GM20000 (cell line): ENCODE measurements at places on chromosomes 16 and 17.
A peak's percentile ranks its signal among the peaks of the same experiment; 100 is the strongest.

- no peak for DNase-seq
These were observed 30.7 kb upstream of the MED9 start for GRCh38 chr17:17445925-17446665.

GRCh38 chr17:73348018-73348828 lies 36.4 kb upstream of the CDC42EP4 start:
- no peak for DNase-seq

GRCh38 chr17:73777131-73777449 lies 132.8 kb upstream of the SDK2 start:
- DNase-seq, result no peak

DNA sequence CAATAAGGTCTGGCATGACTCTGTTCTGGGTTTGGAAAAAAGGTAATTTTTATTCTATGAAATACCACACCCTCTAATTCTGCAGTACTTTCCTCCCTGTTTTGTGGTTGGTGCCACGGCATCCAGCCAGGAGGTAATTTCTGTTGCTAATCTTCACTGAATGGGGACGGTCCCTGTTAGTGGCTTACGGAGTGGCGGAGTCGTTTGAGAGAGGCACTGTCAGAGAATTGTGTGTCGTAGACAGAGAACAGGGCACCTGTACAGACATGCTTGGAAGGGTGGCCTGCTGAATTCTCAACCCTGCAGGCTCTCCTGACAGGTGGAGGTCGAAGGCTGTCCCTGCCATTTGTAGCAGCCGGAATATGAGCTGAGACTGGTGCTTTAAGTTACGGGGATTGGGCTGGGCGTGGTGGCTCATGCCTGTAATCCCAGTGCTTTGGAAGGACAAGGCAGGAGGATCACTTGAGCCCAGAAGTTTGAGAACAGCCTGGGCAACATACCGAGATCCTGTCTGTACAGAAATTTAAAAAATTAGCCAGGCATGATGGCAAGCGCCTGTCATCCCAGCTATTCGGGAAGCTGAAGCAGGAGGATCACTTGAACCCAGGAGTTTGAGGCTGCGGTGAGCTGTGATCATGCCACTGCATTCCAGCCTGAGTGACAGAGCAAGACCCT lies 33.2 kb downstream of the EEF2K start:
- no peak for DNase-seq

DNA sequence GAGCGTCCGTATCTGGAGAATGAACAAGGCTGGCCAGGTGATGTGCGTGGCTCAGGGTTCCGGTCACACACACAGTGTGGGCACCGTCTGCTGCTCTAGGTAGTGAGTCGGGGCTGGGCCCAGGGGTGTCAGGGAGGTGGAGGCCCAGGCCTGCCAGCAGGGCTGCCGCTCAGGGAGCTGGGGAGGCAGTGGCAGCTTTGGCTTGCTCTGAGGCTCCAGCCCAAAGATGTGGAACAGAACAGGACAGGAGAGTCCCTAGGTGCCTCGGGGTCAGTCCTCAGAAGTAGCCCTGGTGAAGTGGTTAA lies 4.3 kb downstream of the TBL3 start:
- DNase-seq, result no peak

- peak; percentile 32 for DNase-seq
These were observed 393.1 kb upstream of the ASIC2 start for GRCh38 chr17:33686171-33686570.

GRCh38 chr17:78485290-78486168 lies 91.7 kb downstream of the DNAH17 start:
- DNase-seq, result no peak

- no peak for DNase-seq
These were observed 6.3 kb downstream of the SULT1A1 start for GRCh38 chr16:28603381-28604185.

GRCh38 chr16:12661656-12662172 lies 142.0 kb downstream of the CPPED1 start:
- DNase-seq, result no peak

GRCh38 chr17:81044428-81044763 lies 9.4 kb downstream of the BAIAP2 start:
- no peak for DNase-seq

DNA sequence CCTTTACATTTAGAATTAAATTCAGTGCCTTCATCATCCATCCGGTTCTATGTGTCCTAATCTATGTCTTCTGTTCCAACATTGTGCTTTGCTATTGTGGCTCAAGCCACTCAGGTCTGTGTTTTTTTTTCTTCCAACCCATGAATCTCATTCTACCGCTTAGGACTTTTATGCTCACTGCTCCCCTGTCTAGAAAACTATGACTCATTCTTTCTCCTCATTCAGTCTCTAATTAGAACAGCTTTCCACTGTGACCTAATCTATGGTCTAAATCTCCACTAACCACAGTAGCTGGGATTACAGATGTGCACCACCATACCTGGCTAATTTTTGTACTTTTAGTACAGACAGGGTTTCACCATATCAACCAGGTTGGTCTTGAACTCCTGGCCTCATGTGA lies 418.7 kb downstream of the KCNJ2 start:
- DNase-seq, result no peak

DNA sequence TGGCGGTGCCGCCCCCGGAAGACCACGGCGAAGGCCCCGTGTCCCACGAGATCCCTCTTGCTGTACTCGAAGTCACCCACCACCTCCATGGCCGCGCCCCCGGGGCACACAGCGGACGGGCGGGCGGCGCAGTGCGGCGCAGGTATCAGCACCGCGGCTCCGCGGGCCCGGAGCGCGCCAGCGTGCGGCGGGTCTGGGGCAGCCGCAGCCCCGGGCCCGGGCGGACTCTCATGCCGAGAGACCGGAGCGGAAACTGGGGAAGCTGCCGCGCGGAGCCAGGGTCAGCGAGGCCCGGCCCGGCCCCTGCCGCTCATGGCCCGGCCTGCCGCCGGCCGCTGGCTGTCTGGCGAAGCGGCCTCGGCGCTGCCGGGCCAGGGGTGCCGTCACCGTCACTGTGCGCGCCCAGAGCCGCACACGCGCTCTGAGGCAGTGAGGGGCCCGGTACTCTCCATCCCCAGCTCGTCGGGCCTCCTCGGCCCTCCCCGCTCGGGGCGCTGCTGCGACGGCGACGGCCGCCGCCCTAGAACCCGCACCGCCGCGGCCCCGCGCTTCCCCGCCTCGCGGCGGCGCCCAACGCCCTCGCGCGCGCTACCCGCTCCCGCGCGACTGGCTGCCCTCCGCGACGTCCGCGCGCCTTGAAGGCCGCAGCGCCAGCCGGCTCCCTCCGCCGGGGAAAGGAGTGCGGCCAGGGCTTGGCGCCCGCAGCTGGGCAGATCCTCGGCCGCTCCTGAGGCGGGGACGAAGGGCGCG lies at the start of gene ULK2:
ULK2 (minus strand) TSS at position 608 of the 750 bp plus-strand sequence; CDS start at position 89, 519 bp downstream.
- DNase-seq, result peak; percentile 83

DNA sequence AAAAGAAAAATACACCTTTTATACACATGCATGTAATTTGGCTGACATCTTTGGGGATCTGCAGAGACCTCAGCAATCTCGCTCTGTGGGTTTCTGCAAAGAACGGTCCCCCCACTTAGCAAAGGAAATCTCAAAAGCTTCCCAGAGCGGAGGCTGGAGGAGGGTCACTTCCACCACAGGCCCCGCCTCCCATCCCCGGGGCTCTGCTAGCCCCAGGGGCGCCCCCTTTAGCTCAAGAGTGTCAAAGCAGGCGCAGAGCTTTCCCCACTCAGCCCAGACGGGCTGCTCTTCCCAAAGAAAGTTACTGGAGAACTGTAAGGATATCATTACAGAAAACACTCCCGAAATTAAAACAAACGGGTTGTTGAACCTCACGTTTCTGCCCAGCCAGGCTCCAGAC lies 11.4 kb downstream of the SLC13A5 start:
- peak; percentile 73 for DNase-seq

DNA sequence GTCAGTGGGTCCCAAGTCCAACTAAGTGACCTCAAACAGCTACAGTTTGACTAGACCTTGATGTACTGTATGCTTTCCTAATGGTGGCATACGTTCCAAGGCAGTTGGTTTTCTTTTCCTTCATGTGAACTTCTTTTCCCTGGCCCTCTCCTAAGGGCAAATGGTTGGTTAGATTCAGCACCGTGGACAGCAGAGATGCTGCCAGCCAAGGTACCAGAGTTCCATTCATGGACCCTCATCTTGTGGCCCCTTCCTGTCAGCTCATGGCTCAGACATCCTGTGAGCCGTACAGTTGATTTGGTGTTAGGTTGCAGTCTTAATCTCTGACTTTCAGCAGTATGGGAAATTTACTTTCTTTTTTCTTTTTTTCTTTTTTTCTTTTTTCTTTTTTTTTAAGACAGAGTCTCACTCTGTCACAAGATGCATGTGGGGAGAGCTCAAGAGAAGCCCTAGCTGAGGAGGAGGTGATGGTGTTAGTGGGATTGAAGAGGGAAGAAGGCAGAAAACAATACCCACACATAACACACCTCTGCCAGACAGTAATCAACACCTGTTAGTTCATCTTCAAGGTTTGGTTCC lies 122.4 kb downstream of the USP31 start:
- DNase-seq, result no peak

DNA sequence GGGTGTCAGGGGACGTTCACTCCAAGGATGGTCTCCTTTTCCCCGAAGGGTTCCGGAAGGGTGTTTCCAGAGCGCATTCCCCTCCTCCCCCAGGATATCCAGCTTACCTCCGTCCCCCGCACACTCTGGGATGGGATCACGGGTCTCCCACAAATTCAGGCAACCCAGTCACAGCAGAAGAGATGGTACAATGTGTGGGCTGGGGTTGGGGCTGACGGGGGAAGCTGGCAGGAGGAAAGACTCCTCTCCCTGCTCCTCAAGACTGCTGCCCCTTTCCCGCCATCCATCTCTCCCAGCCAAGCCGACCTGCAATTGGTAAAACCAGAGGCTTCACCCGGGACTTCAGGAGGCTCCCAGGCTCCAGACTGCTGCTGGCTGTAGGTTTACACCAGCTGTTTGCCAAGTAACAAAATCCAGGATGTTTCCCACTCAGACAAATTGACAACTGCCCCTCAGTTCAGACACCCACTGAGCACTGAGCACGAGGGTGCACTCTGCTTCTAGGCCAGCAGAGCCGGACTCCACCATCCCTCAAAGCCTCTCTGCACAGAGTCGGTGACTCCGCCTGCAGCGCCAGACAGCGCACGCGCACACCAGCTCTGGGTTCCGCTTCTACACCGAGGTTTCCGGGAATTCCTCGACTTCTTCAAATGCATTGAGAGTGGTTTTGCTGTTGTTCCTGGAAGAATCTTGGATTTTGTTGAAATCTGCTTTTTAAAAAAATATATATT lies 37.7 kb downstream of the ASPA start:
- no peak for DNase-seq

- DNase-seq, result no peak
These were observed 123.5 kb downstream of the PHKB start for GRCh38 chr16:47584464-47585225.
